ENCODE measurements at places on chromosomes 6 and 20. TPM values are rescaled to one million over a fixed set of nuclear protein-coding genes. Genes with fewer than 3 reads are reported as not detected.
A peak's percentile ranks its signal among the peaks of the same experiment; 100 is the strongest.

GRCh38 chr6:84348801-84349200 lies 121.4 kb upstream of the CEP162 start:
- H3K27ac ChIP-seq: no peak overlapping the region
- no peaks in the 10 kb centered on the region for H3K27me3 ChIP-seq
- no peaks in the 10 kb centered on the region for H3K36me3 ChIP-seq
- H3K4me3 ChIP-seq: no peak overlapping the region
- no peak for DNase-seq

The PPP1R14C gene
- total RNA-seq: 0.37 TPM

GRCh38 chr20:32445539-32446273 lies 87.6 kb downstream of the ASXL1 start:
- H3K27ac ChIP-seq: no peak overlapping the region
- peaks cover 33% of the 10 kb centered on the region for H3K36me3 ChIP-seq
- no peaks in the 10 kb centered on the region for H3K27me3 ChIP-seq
- H3K4me3 ChIP-seq: no peak overlapping the region
- DNase-seq: peak; percentile 34

The NEU1 gene
- 35.1 TPM for total RNA-seq

Measured in H9 (cell line).